ENCODE measurements at places on chromosomes 5 and 9.

- DNase-seq: no peak
These were observed 60.0 kb downstream of the RALGPS1 start for GRCh38 chr9:126974594-126974993.

DNA sequence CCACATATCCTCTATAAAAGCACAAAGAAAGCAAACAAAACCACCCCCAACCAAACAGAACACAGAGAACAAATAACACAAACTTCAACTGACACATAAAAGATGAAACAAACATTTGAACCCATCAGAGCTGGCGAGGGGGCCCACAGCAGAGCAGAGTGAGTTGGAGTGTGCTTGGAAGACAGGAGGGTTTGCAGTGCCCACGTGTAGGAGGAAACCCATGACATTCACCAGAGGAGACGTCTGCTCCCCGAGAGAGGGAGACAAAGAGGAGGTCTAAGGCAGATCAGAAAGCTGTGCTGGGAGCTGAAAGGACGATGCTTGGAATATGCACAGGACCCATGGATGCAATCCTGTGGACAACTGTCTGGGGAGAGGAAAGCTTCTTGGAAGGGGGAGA, 27.0 kb downstream of the MRPL36 start:
- no peak for DNase-seq

DNA sequence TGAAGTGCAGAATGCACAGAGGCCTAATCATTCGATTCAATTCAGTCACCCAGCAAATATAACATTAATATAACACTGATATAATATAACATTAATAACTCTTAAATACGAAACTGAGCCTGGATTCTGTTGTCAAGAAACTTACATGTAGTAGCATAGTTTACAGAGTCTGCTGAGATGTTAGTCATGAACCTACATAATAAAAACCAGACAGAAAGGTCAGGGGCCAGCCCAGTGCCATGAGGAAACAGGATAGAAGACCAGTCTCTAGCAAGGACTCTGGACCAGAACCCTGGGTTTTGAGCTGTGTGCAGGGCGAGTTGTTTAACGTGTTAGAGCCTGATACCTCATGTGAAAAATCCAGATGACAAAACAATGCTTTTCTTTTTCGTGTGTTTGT, 234.7 kb downstream of the NR2F1-AS1 start:
- no peak for DNase-seq

DNA sequence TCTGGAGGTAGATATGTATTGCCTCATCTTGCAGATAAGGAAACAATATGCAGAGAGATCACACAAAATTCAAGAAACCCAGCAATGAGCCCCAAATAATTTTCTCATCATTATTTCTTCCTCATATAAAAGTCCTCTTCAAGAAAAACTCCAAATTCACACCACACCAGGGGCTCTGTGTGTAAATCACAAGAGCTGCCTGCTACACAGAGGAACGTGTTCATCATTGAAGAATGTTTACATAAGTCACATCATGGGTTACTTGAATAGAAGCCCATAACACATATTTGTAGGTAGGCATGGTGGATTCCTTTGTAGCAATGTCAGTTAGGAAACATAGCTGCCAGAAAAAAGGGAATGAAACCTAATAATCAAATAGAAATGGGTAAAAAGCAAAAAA, 308.1 kb upstream of the TLE4 start:
- no peak for DNase-seq

- DNase-seq: no peak
These were observed 17.9 kb downstream of the FGF18 start for GRCh38 chr5:171437286-171437821.

DNA sequence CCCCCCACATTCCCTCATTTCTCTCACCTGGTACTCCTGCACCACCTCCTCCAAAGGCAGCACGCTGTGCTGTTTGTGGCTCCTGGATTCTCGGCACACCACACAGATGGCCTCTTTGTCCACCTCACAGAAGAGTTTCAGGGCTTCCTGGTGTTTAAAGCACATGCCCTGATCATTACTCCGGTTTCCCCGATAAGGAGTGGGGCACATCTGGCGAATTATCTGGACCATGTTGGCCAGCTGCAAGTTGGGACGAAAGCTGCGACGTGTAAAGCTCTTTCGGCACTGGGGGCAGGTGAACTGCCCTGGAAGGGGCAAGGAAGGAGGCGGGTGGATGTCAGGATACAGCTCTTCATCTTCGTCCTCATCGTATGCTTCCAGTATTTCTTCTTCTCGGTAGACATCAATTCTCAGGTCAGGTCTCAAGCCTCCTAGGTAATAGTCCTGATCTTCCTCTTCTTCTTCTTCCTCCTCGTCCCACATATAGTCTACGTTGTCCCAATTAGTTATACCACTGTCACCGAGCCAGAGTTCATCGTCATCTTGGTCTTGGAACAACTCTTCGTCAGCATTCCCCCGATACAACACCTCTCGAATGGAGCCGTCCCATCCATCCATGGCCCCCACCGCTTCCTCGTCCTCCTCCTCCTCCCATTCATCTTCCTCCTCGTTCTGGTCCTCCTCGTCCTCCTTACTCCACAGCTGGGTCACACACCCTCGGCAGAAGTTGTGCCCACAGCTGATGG, 796 bp downstream of the TRIM52 start:
- no peak for DNase-seq

DNA sequence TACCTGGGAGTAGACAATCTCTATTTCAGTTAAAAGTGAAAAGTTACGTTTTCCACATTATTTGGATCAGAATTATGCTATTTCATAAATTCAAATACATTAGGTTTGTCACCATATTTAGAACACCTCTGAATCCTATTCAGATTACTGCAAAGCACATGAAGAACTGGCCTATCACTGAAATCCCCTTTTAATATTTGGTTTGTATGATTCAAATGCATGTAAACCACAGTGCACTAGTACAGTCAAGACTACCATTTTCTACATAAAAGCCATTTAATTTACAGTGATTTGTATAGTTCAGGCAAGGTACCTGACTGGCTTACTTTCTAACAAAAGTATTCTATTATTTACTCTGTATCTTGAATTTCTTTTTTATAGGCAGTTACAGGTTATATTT, 212.5 kb downstream of the MEF2C start:
- DNase-seq: no peak

GRCh38 chr5:135559354-135559753, 19.4 kb downstream of the CXCL14 start:
- DNase-seq: no peak

DNA sequence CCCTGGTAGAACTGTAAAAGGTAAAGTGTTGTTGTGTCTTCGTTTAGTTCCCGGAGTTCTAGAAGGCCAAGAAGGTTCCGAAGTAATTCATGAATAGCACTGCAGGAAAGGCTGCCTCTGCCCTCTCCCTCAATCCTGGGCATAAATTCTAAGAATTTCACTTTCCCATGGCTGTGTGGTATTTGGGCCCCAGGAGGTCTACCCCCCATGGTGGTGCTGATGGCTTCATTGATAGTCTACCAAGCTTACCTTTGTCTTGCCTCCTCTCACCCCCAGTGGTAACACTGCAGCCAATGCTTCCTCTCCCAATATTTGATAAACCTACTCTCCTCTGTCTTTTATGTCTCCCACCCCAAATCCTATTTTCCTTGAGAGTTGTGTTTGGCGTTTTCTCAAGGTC, 39.5 kb downstream of the ADAMTS16 start:
- DNase-seq: no peak

GRCh38 chr9:124208571-124208970, 49.2 kb upstream of the NEK6 start:
- no peak for DNase-seq
